Activated T-helper 1 cell treated with anti-CD3 and anti-CD28 coated beads, Interleukin-2, amount 50 U/mL, for 16 hours (primary cell): ENCODE measurements at places on chromosomes 5 and 9.

GRCh38 chr5:44860267-44860666 lies 51.5 kb downstream of the MRPS30 start:
- DNase-seq, result no peak

DNA sequence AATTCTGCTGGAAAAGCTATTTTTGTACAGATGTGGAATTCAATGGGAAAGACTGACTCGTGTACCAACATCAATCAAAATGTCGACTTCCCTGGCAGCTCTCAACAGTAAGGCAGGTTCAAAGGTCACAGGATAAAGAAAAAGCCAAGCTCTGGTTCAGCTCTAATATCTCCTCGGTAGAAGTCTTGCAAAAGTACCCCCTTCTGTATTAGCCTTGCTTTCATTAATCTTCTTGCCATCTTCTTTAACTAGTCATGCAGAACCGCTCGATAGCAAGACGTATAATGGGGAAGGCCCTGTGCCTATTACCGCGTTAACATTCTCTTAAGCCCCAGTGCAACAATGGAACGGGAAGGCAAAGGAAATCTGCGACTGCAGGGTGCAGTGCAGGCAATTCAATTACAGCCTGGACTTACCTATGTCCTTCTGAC lies 201.2 kb downstream of the GAPVD1 start:
- no peak for DNase-seq

DNA sequence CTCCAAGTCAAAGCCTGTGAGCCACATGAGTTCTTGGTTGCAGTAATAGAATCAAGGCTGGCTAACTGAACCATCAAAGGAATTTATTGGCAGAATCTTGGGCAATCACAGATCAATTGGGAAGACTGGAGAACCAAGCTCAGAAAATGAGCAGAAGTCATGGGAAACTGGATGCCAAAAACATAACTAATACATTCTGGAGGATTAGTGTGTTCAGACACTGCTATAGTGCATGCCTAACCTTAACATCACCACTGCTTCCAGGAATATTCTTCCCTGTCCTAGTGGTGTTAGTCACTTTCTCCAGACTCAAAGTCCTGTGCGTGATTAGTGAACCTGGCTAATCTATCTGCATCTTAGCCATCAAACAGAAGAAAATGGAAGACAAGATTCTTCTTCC lies 843.7 kb downstream of the EFNA5 start:
- DNase-seq, result no peak

- no peak for DNase-seq
Observed at GRCh38 chr9:129093602-129094386, 12.9 kb downstream of the DOLPP1 start.

- DNase-seq, result no peak
Observed at GRCh38 chr5:138629392-138629791, 54.2 kb upstream of the HSPA9 start.

- no peak for DNase-seq
Observed at GRCh38 chr5:103360475-103360874, 101.9 kb downstream of the MACIR start.

GRCh38 chr9:34553511-34554021 lies 30.8 kb upstream of the ENHO start:
- no peak for DNase-seq

GRCh38 chr5:61951295-61951694 lies 354.7 kb upstream of the KIF2A start:
- no peak for DNase-seq
